Nucleus accumbens (tissue), 56 donors: ENCODE measurements at places on chromosomes 4 and X.

- no peak for DNase-seq
Observed at GRCh38 chr4:77636902-77637301, 31.3 kb downstream of the CXCL13 start.

- no peak for DNase-seq
Observed at GRCh38 chr4:10120943-10121567, 4.5 kb upstream of the WDR1 start.

DNA sequence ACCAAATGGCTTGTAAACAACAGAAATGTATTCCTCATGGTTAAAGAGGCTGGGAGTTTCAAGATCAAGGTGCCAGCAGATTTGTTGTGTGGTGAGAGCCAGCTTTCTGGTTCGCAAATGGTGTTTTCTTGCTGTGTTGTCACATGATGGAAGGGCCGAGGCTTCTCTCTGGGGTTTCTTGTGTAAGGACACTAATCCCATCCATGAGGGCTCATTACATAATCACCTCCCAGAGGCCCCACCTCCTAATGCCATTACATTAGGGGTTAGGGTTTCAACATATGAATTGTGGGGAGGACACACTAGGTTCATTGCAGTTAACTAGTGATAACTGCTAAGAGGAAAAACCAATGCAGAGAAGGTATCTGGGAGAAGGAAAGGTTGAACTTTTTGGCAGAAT, 103.5 kb upstream of the ENPEP start:
- no peak for DNase-seq

DNA sequence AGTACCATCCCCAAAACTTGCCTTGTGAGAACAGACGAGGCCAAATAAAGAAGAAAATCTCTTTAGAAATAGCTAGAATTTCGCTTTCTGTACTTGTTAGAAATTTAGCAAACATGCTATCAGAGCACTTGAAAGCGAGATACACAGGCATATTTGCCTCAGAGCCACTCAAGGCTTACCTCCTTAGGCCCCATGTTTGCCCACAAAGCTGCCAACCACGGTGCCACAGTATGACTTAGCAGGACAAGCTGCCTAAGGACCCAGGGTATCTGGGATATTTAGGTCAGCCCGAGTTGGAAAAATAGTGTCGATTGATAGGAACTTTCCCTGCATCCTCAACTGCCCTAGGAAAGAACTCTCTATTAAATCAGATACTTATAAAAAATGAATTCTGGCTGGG, 24.2 kb downstream of the NDNF start:
- no peak for DNase-seq

GRCh38 chrX:119622356-119623232, 16.4 kb upstream of the NKRF start:
- no peak for DNase-seq
